Right hindlimb (tissue), 1 donor: ENCODE measurements at places on chromosomes 4 and X.

DNA sequence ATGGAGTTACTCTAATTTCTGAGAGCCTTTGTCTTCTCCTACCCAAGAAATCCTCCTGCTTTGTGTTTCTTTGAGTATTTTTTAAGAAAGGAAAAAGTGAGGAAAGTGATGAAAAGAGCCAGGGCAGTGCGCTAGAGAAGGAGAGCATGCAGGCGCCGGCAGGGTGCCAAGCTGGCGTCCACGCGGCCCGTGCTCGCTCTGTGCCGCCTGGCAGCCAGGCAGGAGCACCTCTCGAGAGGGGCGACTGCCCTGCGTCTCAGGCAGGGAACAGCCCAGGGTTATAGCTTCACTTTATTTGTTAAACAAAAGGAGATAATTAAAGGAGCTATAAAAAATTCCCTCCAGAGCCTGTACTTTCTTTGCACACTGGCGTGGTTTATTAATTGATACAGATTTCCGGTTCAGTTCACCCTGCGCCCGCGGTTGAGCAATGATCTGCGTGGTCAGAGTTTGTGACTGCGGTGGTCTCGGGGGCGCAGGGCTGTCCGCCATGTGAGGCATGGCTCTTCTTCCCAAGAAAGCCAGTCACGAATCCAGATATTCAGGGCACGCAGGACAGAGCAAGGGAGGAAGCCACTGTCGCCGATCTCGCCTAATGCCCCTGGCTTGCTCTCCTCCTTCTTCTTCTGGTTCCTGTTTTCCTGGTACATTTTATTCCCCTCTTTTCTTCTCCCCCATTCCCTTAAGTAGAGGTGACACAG lies 110.8 kb upstream of the PAQR3 start:
- no peak for DNase-seq

DNA sequence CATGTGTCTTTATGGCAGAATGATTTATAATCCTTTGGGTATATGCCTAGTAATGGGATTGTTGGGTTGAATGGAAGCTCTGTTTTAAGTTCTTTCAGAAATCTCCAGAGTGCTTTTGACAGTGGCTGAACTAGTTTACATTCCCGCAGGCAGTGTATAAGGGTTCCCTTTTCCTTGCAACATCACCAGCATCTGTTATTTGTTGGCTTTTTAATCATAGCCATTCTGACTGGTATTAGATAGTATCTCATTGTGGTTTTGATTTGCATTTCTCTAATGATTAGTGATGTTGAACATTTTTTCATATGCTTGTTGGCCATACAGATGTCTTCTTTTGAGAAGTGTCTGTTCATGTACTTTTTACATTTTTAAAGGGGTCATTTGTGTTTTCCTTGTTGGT lies 129.8 kb downstream of the TBCK start:
- DNase-seq, result no peak

GRCh38 chrX:121733514-121733913 lies 686.1 kb downstream of the GLUD2 start:
- no peak for DNase-seq

- DNase-seq, result no peak
Measured at GRCh38 chr4:95825546-95825945, 14.3 kb upstream of the PDHA2 start.

GRCh38 chrX:18799911-18800310 lies 92.5 kb downstream of the PPEF1 start:
- no peak for DNase-seq

DNA sequence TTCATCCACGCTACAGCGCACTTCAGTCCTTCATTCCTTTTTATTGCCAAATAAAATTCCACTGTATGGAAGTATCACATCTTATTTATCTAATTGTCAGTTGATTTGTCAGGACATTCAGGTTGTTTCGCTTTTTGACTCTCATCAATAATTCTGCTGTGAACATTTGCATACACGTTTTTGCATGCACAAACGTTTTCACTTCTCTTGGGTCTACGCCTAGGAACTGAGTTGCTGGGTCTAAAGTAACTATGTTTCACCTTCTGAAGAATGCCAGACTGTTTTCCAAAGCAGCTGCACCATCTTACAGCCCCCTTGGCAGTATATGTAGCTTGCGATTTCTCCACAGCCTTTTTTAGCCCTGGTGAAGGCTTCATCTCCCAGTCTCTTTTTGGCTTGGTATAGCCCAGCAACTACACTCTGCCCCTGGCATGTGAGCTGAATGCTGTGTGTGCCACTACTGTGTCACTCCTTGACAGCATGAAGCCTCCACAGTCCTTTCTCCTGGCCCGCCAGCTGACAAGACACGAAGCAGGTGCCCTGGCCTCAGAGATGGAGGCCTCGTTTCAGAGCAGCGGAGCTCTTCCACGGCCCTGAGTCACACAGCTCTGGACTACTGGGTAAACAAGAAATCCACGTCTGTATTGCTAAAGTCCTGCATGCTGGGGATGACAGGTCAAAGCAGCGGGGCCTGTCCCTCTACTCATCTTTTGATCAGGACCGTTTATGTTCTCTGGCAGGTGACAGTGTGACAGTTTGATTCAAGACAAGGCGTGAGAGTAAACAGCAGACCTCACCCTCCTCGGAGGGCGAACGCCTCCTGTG lies 75.5 kb downstream of the NSUN7 start:
- DNase-seq, result no peak
